ENCODE measurements at places on chromosomes 6 and 20.

DNA sequence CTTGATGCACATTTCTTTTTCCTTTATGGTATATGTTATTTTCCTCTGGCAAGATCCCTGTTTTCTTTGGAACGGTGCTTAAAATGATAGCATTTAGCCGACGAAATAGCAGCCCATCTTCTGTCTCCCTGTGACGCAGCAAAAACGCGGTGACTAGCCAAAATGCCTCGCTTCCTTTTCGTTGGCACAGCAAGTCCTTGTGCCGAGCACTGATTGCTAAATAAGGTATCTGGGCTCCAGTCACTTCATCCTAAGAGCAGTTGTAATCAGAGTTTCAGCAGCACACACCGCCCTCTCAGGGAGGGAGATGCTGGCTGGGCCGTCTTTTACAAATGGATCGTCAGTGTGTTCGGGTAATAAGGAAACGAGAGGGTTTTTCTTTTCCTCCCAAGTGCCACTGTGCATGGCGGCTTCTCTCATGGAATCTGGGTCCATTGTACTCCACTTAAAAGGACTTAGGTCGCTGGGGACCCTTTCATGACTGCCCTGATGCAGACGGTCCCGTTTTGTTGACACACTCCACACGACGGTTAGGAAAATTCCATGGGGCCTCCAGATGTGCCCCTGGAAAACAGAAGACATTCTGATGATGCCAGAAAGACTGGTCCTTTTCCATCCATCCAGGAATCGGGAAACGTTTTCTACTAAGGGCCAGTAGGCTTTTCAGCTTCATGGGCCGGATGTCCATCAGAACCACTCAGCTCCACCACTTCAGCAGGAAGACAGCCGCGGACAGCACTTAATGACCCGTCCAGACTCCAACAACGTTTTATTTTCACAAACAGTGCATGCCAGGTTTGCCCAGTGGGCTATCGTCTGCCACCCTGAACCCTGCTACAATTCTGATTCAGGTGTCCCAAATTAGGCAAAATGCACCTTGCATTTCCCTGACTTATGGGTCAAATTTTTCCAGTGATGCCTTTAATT lies 185.5 kb downstream of the CDH4 start:
- DNase-seq: no peak

- no peak for DNase-seq
These were observed 609 bp downstream of the MYL9 start for GRCh38 chr20:36541768-36542488.

DNA sequence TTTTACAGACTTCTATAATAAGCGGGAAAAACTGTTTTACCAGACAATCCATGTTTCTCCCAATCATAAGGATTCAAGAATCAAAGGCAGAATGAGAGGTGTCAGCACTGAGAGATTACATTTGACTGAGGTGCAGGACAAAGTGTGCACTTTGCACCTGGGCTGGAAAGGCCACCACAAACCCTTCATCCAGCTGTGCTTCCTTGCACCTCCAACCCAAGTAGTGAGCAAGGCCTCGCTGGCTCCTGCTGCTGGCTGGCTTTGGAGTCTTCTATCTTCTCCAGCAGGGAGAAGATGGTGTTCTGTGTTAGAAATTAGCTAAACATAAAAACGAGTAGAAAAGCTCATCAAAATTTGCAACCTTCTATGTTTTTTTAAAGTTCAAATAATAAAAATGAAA lies 77.7 kb downstream of the CHD6 start:
- no peak for DNase-seq

- DNase-seq: no peak
These were observed 72.1 kb downstream of the RSPO3 start for GRCh38 chr6:127190552-127190951.

DNA sequence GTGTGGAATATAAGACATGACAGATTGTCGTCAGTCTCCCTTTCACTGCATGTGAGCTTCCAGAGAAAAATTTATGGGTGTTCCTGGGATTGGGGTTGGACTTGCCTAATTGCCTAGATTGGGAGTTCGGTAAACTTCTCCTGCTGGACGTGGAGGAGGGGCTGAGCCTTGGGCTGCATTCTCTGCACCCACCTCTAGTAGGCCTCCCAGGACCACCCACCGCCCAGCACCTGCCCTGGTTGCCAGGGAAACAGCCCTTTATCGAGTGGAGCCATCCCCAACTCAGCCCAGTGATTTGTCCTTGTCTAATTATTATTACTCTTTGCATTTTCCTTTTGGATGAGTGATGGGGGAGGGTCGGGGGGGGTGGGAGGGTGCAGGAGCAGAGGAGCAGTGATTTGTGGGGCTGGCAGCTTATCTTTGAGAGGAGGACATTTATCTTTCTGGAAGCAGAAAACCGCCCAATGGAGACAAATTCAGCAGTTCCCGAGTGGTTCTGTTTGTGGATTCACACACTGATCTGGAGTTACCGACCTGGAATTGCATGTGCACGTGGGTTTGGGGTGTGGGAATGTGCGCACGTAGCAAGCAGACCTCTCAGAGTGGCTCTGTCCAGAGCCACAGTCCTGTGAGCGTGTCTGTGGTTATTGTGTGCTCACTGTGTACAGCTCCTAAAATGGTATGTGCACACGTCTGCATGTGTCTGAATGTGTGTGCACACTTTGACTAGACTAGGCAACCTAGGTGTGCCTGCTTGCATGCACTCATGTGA lies 104.5 kb downstream of the DHX35 start:
- no peak for DNase-seq

Data from GM06990 (cell line).